ENCODE measurements at places on chromosomes 1 and 21. TPM values are rescaled to one million over a fixed set of nuclear protein-coding genes. Genes with fewer than 3 reads are reported as not detected.

The CHODL gene
- not detected for total RNA-seq

The CXADR gene
- total RNA-seq: 0.75 TPM

The KIF21B gene
- 58.7 TPM for total RNA-seq

The ZNF670 gene
- 3.9 TPM for total RNA-seq

DNA sequence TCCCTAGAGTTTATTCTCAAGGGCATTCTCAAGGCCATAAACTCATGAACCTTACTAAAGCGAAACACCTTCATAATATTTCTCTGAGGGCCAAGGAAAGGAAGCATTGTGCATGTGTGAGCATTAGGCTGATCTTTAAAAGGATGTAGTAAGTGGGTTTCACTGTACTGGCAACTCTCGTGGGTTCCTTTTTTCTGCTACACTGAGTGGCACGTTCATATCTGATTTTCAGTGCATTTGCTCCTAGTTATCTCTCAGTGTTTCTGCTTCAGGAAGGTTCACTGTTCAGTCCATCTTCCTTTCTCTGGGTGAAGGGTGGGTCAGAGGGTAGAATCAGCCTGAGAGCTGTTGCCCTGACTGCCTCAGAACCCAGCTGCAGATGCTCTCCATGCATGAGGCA, 192.8 kb upstream of the ADGRL2 start:
- DNase-seq: no peak
- H3K4me3 ChIP-seq: no peak overlapping the region
- no peaks in the 10 kb centered on the region for H3K27me3 ChIP-seq

- no peak overlapping the region for H3K4me3 ChIP-seq
- peak; percentile 37 for DNase-seq
- peaks cover 15% of the 10 kb centered on the region for H3K27me3 ChIP-seq
- no peaks in the 10 kb centered on the region for H3K4me1 ChIP-seq
These were observed 5.1 kb downstream of the CLCNKA start for GRCh38 chr1:16026723-16027484.

GRCh38 chr1:169928438-169929209, 34.9 kb upstream of the SCYL3 start:
- no peak for DNase-seq
- H3K36me3 ChIP-seq: no peaks in the 10 kb centered on the region
- no peaks in the 10 kb centered on the region for H3K27me3 ChIP-seq
- H3K27ac ChIP-seq: no peak overlapping the region
- H3K4me1 ChIP-seq: peaks cover 7% of the 10 kb centered on the region

DNA sequence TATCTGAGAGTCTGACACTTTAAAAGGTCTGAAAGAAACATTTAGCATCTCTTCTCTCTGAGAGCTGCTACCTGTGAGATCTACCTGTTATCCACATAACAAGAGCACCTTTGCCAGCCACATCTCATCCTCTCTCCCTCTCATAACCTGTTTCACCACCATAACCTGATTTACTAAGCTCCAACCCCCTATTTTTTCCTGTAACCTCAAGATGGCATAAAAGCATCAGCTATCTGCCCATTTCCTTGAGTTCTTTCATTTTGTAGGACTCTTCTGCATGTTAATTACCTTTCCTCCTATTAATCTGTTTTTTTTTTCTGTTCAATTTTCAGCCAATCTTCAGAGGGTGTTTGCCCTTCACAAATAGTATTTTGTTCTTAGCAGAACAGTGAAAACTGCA, 136.5 kb upstream of the KCNK1 start:
- peaks cover 19% of the 10 kb centered on the region for H3K27me3 ChIP-seq
- peaks cover 5% of the 10 kb centered on the region for H3K4me1 ChIP-seq
- DNase-seq: no peak
- no peak overlapping the region for H3K4me3 ChIP-seq
- H3K27ac ChIP-seq: no peak overlapping the region

GRCh38 chr1:171188388-171189266, 3.5 kb downstream of the FMO2 start:
- no peaks in the 10 kb centered on the region for H3K36me3 ChIP-seq
- no peak overlapping the region for H3K27ac ChIP-seq
- DNase-seq: peak; percentile 46
- H3K4me3 ChIP-seq: no peak overlapping the region
- peaks cover 4% of the 10 kb centered on the region for H3K27me3 ChIP-seq

GRCh38 chr1:110174961-110175360, 24.7 kb downstream of the SLC6A17 start:
- peaks cover 9% of the 10 kb centered on the region for H3K27me3 ChIP-seq
- no peaks in the 10 kb centered on the region for H3K36me3 ChIP-seq
- H3K4me3 ChIP-seq: no peak overlapping the region

- no peak overlapping the region for H3K4me3 ChIP-seq
- DNase-seq: no peak
- H3K27me3 ChIP-seq: no peaks in the 10 kb centered on the region
- H3K4me1 ChIP-seq: peaks cover 17% of the 10 kb centered on the region
- no peak overlapping the region for H3K27ac ChIP-seq
These were observed 12.9 kb upstream of the CD55 start for GRCh38 chr1:207308451-207309190.

DNA sequence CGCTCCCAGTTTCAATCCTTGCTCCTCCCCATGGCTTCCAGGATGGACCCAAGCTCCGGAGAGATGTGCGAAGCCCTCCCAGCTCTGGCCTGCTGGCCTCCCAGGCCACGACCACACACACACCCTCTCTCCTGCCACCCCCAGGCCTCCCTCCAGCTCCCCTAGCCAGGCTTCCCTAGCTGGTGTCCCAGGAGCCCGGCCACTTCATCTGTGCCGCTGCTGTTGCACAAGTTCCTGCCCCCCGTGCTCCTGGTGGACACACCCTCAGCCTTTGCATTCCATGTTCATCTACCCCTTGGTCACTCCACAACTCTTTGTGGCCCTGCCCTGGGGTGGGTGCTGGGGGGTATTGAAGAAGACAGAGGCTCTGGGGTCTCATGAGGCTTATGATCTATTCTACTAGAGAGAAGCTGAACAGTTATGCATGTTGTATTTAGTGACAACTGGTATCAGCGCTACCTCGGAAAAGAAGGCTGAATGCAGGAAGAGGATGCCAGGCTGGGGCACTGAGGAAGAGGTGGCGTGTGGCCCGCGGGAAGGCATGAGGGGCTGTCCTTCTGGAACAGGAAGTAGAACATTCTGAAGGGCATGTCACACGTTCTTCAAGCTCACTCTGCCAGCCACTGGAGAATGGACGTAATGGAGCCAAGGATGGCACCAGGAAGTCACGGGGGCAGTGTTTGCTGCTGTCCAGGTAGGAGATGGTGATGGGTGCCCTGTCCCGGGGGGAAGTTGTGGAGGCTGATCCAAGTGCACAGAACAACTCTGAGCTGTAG, 172.4 kb downstream of the PSMG1 start:
- H3K4me3 ChIP-seq: no peak overlapping the region
- no peaks in the 10 kb centered on the region for H3K36me3 ChIP-seq
- no peaks in the 10 kb centered on the region for H3K4me1 ChIP-seq
- no peak overlapping the region for H3K27ac ChIP-seq
- H3K27me3 ChIP-seq: peaks cover 2% of the 10 kb centered on the region
- DNase-seq: no peak

DNA sequence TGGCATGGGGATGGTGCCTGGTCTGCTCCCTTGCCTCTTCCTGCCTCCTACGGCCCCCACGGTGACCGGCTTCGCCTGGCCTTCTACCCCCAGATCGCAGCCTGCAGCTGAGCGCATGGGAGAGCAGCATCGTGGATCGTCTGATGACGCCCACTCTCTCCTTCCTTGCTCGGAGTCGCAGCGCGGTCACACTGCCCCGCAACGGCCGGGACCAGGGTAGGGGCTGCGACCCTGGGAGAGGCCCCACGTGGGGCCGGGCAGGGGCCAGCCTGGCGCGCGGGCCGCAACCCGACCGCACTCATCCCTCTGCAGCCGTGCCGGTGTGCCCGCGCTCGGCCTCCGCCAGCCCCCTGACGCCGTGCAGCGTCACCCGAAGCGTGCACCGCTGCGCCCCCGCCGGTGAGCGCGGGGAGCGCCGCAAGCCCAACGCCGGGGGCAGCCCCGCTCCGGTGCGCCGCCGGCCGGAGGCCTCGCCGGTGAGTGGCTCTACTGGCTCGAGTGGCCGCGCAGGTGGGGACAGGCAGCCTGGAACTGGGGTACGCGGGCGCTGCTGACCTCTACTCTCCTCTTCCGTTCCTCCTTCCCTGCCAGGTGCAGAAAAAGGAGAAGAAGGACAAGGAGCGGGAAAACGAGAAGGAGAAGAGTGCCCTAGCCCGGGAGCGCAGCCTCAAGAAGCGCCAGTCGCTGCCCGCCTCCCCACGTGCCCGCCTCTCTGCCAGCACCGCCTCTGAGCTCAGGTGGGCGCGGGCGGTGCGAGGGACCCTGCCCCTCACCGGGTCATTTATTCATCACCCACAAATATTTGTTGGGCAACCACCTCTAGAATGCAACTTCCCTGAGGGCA, 20.4 kb downstream of the MAP7D1 start:
- H3K27me3 ChIP-seq: no peaks in the 10 kb centered on the region
- H3K4me3 ChIP-seq: no peak overlapping the region
